GDM1 (cell line): ENCODE measurements at places on chromosomes 7 and 10.

- DNase-seq: no peak
Observed at GRCh38 chr7:65892835-65893234, 20.0 kb downstream of the VKORC1L1 start.

DNA sequence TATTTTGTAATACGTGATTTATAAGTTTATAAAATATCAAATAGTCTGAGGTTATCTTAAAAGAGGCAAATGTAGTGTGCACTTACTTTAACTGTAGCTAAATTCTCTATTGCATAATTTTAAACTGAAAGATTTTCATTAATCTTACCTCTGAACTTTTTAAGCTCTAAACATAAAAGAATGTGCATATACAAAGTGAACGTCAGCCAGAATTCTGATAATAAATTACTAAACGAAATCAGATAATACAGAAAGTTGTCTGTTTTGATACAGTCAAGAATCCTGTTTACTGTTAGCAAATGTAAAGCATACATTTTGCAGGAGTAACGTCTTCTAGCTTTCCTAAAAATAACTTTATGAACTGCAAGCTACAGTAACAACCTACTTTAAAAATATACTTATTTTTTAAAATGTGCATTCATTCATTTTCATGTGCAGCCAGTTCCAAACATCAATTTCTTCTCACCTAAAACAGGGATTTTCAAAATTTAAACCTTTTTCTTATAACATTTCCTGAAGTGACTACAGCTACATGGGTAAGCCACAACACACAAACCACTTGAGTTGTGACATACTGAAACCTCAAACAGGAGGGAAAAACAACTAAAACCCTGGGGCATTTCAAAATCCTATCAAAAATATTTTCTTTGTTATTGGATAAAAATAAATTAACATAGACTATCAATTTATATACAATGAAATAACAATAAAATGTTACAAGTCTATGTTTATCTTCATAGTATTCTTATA lies 92.7 kb downstream of the RNLS start:
- DNase-seq: no peak

DNA sequence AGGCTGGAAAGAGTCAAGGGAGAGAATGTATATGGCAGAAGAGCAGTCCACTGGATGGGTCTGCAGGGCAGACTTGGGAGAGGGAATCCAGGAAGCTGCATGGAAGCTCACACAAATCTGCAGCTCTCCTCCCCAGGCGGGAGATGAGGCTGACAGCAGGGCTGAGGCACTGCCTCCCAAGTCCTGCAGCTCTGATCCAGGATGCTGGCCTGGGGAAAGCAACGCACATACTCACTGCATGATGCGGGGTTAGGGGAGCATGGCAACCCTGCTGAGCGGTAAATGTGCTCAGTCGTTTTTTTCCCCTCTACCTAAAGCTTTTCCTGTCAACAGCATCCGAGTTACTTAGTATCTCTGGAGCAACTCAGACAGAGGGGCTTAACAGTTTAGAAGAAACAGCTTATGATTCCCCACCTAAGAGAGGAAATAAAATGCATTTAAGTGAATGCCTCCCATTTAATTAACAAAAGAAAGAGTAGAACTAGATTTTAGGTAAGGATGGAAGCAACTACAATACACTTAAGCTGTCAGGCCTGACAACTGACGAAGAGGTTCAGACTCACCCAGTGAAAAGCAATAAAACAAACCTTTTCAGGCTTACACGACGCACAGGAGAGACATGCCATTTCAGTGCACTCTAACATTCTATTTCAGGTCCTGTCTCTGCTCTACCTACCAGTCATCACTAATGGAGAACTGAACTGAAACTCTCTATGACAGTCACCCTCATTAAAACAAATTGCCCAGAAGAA lies 37.0 kb downstream of the CHCHD3 start:
- no peak for DNase-seq

- DNase-seq: peak; percentile 44
Observed at GRCh38 chr10:14648005-14648765, 126.5 kb downstream of the FAM107B start.

DNA sequence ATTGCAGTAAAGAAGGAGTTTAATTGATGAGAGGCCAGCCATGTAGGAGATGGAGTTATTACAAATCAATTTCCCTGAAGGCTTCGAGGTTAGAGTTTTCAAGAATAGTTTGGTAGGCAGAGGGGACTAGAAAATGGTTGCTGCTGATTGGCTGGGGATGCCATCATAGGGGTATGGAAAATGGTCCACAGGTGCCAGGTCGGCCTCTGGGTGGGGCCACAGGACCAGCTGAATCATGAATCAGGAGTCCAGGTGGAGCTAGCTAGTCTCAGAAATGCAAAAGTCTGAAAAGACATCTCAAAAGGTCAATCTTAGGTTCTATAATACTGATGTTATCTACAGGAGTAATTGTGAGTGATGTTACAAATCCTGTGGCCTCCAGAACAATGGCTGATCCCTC lies 714.0 kb upstream of the GHITM start:
- no peak for DNase-seq

DNA sequence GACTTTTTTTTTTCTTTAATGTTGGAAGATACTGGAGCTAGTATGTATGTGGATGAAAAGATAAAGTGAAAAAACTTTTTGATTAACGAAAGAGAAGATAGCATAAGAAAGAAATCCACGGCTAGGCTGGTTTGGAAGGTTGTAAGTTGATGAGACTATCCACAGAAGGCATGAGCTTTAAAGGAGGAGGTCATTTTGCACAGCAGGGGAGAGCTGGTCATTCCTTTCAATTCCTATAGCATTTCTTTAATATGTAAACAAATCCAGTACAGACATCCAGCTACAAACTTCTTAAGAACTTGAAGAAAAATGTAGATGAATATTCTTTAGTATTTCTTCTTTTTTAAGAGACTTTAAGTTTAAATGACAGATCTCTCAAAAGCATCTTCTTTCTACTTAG lies 281.3 kb downstream of the CACNA2D1 start:
- DNase-seq: no peak

DNA sequence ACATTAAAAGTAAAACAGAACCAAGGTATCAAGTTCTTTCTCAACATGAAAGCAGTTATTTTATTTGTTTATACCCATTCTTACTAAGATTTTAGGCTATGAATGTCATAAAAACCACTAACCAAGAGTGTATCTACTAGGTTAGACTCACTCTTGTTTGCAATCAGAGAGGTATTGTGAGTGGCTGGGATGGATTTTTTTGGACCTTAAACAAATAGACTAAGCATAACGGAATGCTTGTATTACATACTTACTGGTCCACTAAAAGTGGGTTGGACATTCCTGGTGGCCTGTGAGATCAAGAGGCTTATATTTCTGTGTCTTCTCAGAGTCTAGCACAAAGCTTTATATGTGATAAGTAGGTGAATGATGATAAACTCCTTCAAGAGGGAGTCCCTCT lies 32.6 kb upstream of the CBLL1 start:
- no peak for DNase-seq

- DNase-seq: no peak
Observed at GRCh38 chr7:123998921-123999320, 33.9 kb downstream of the TMEM229A start.

DNA sequence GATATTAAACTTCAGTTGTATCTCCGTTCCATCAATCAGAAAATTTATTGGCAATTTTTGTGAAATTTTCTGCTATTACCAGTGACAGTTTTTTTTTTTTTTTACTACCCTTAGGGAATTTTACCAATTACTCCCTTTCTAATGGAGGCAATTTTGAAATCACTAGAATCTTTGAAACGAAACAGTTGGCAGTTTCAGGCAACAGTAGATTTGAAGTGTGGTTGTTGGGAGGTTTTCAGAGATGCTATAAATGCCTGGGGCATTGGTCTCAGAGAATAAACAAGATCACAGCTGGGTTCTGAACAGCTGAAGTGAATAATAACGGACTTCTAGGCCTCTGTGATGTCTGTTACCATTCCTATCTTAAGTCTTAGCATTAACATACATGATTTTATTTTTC lies 535.9 kb upstream of the POT1 start:
- DNase-seq: no peak

GRCh38 chr7:12712236-12712635 lies 24.8 kb downstream of the ARL4A start:
- DNase-seq: no peak

DNA sequence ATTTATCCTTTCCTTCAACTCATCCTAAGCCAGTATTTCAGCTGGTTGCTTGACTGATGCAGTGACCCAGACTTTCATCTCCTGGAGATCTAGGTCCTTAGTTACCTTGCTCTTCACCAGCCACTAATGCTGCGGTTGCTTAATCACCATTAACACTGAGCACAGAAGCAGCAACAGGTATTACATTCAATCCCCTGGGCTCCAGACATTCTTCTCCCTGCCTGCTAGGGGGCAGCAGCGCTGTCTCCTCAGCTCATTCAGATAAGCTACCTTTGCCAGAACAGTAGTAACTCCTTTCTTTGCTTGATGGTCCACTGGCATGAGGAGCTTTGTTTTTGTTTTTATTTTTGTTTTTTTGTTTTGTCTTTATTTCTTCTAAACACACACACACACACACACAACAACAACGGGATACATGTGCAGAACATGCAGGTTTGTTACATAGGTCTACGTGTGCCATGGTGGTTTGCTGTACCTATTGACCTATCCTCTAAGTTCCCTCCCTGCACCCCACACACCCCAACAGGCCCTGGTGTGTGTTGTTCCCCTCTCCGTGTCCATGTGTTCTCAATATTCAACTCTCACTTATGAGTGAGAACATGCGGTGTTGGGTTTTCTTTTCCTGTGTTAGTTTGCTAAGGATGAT lies 1043.2 kb upstream of the C7orf33 start:
- peak; percentile 30 for DNase-seq

DNA sequence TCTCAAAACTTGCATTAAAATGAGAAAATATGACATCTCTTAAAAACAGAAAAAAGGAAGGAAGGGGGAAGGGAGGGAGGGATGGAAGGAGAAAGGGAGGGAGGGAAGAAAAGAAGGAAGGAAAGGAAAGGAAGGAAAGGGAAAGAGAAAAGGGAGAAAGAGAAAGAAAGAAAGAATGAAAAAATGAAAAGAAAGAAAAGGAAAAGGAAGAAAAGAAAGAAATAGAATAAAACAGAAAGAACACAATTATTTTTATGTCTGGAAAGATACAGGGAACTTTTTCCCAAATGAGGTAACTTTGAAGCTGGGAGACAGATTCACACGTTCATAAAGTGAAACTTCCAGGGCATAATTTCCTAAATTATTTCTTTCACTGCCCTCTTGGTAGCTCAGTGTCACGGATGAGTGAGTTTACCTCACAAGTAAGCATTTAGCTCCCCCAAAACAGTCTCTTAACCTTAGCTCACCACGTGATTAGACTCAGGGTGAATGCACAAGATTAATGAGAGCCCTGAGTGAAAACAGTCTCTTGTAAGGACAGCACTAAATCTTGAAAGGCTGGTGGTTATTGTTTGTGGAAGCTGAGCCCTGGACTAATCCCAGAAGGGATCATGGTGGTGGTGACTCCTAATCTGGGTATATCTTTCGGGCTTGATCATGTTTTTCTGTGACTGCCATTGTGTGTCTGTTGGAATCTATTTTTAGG lies 74.1 kb upstream of the HDAC9 start:
- no peak for DNase-seq

DNA sequence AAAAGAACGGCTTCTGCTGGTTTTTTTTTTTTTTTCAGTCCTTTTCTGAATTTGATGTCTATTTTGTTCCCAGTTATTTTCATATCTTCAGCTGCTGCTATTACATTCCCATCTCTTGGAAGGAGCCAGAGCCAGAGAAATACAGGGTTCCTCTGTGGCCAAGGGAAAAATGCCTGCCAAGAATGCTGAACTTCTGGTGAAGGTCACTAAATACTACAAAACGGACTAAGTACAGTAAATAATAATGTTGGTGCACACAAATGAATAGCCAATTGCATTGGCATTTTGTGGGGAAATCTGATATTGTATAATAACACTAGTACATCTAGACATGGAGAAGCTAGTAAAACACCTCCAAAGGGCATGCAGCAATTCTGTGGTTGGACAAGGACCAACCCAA lies 56.3 kb upstream of the ZEB1 start:
- no peak for DNase-seq

GRCh38 chr10:44388641-44389040 lies 3.7 kb upstream of the CXCL12 start:
- DNase-seq: no peak

DNA sequence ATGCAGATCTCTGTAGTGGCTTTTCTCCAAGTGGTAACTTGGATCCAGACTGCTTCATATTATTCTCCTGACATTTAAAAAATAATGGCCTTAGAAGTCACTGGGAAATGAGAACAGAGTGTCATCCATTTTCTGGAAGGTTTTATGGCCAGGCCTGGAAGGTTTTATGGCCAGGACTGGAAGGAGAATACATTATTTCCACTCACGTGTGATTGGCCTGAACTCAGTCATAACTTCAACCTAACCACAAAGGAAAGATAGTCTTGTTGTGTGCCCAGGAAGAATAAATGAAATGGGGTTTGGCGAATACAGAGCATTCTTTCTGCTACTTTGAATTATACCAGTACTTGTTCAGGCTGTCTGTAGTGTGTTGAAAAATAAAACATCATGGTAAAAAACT lies 360.9 kb downstream of the GPAM start:
- no peak for DNase-seq

GRCh38 chr10:10515479-10516204 lies 502.0 kb upstream of the CELF2 start:
- DNase-seq: no peak

- DNase-seq: no peak
Observed at GRCh38 chr7:132516042-132516840, 60.0 kb downstream of the PLXNA4 start.

GRCh38 chr10:28328346-28328745 lies 25.5 kb upstream of the MPP7 start:
- DNase-seq: no peak

- DNase-seq: no peak
Observed at GRCh38 chr7:78315119-78315518, 516.5 kb downstream of the PHTF2 start.

- DNase-seq: no peak
Observed at GRCh38 chr7:101632641-101633040, 3.5 kb upstream of the MYL10 start.

DNA sequence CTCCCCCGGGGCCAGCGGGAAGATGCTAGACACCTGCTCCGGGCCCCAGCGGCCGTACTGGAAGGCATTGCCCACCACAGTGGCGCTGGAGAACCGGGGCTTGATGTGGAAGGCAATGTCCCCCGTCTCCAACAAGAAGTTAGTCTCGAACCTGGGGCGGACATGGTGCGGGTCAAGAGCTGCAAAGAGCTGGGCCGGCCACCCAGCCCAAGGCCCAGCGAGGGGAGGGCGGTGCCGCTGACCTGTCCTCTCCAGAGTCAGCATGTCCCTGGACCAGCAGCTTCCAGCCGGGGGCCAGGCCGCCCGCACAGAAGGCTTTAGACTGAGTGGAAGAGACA lies 551 bp downstream of the GRIFIN start:
- DNase-seq: no peak

DNA sequence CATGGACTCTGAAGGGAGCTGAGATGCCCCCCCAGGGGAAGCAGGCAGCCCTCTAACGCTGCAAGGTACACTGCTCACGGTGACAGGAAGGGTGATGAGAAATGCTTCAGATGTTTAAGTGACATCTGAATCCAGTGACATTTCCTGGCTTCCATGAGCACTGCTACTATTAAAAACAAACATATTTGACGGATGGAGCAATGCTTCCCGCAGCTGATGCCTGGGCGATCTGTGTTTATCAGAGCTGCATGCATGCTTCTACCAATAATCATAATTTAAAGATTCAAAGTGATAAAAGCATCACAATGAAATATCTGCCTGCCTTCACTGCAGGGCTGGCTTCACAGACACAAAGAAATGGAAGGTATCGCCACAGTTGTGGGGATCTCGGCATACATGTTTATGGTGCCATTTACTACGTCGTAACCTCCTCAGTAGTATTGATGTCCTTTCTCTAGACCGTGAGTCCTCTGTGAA lies 66.1 kb upstream of the AOAH start:
- no peak for DNase-seq

GRCh38 chr10:29306688-29307087 lies 17.8 kb downstream of the LYZL1 start:
- no peak for DNase-seq
